ENCODE measurements at places on chromosomes 4 and X.

- DNase-seq = no peak
These were observed 48.4 kb downstream of the ARHGAP10 start for GRCh38 chr4:147780137-147780777.

DNA sequence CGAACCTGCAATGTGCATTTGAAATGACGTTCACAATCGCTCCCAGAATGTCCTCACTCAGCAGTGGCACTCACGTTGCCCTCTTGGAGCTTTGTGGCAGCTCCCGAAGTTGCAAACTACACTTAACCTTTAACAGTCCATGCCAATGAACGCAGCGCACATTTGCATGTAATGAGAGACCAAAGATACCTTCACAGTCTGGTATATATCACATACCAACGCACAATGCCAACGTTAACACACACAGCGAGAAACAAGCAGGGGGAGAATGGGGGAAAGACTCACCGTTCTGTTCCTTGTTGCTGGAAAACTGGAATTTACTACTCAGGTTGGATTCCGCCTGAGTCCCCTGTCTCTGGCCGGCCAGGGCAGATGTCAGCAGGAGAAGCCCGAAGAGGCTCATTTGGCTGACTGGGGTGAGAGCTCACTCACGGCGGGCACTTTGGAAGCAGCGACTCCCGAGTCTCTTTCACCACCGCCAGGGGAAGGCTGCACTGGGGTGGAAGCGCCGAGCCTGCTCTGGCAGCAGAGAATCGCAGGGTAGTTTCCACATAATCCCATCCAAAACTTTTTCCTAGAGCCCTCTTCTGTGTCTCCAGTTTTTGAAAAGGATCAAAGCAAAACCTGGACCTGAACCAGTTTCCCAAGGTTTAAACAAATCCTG, 966 bp downstream of the PDGFC start:
- DNase-seq = no peak

DNA sequence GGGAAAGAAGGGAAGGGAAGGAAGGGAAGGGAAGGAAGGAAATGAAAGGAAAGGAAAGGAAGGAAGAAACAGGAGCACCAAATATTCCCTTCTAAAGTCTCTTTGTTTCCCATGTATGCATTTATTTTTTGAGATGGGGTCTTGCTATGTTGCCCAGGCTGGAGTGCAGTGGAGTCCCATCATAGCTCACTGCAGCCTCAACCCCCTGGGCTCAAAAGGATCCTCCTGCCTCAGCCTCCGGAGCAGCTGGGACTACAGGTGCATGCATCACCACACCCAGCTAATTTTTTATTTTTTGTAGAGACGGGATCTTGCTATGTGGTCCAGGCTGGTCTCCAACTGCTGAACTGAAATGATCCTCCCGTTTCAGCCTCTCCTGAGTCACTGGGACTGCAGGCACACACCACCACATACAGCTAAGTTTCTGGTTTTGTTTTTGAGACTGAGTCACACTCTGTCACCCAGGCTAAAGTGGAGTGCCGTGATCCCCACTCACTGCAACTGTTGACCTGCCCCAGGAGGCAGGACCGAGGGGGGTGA, 102.8 kb downstream of the CRLF2 start:
- no peak for DNase-seq

DNA sequence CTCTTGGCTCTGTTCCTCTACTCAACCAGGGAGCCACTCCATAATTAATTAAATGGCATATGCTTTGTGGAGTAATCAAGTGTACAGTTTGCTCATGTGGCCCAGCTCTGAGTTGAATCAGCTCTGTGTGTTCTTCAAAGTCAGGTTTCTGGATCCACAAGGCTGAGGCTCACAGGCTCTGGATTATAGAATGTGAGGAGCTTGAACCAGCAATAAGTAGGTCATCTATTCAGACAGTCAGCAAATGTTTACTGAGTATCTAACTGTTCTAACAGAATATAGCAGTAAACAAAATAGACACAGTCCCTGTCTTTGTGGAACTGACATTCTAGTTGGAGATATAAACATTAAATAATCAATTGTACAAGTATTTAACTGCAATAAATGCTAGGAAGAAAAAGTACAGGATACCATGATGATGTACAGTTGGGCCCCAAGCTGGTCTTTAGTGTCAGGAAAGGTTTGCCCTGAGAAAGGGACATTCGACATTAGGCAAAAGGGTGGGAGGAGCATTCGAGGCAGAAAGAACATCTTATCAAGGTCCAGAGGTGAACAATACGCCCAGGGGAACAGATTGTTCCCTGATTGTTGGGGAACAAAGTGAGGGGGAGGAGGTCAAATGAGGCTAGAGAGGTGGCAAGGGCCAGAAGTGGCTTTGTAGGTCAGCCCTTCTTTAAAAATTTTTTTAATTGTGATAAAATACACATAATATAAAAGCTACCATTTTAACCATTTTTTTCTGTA, 20.5 kb upstream of the TSR2 start:
- DNase-seq = no peak

- DNase-seq = no peak
These were observed 89.7 kb downstream of the DOCK11 start for GRCh38 chrX:118585296-118585695.

GRCh38 chr4:86657910-86658309, 63.8 kb downstream of the PTPN13 start:
- no peak for DNase-seq

DNA sequence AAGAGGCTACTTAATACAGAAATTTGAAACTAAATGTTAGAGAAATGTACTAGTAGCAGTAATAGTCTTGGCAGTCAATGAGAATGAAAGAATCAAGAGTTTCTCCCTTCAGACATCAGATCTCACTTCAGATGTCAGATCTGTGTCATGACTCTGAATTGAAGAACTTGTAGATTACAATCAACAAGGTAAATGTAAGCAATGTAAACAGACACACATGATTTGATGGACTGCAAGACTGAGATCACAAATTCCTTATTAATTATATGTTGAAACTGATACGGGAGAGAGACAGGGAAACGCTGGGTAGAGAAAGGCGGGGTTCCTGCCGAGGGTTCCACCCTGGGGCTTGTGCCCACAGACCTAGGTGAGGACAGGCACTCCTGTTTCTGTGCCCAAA, 65.5 kb upstream of the HHIP start:
- no peak for DNase-seq

DNA sequence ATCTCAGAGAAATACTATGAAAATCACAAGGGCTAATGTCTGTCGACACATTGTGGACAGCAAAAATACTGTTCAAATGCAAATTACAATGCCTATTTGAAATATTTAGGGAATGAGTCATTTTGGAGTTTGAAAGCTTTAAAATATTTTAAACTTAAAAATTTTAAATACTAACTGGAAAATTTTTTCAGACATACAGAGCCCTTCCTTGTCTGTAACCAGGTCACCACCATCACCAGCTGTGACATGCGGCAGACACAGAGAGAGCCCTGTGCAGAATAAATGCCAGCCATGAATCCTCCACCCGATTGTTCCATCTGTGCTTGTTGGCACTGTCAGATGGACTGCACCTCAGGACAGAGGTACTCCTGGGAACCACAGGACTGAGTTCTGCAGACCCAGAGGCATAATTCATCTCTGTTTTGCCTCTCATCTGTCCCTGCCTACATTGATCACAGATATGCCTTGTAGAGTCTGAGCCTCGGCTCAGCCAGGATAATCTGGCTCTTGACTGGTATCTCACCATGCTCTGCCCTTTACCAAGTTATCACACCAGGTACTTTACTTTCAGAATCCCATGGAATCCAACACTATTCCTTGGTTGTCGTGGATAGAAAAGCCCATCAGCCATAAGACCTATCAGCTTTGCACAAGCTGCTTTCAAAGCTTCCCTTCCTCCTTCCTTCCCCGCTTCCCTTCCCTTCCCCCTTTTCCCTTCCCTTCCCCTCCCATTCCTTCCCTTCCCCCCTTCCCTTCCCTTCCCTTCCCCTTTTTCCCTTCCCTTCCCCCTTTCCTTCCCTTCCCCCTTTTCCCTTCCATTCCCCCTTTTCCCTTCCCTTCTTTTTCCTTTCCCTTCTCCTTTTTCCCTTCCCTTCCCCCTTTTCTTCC, 67.2 kb downstream of the TBC1D9 start:
- peak; percentile 4 for DNase-seq

- DNase-seq = no peak
These were observed 294.7 kb downstream of the NAF1 start for GRCh38 chr4:162871990-162872389.

- no peak for DNase-seq
These were observed 13.8 kb downstream of the USP46 start for GRCh38 chr4:52645300-52645699.

GRCh38 chr4:37968747-37969146, 8.5 kb downstream of the PTTG2 start:
- DNase-seq = no peak

DNA sequence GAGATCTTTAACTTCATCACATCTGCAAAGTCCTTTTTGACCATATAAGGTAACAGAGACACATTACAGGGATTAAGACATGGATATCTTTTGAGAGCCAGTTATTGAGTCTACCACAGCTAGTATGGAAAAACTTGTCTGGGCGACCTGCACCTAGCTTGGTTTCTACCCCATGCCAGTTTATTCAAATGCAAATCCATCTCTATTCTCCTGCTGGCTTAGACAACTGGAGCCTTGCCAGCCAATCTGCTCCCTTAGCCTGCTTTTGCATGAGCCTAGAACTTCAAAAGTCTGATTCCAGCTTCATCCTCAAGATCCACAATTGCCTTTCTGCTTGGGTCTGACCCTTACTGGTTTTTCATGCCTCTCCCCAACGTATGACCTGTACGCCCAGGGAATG, 212.0 kb upstream of the AFF2 start:
- DNase-seq = no peak

DNA sequence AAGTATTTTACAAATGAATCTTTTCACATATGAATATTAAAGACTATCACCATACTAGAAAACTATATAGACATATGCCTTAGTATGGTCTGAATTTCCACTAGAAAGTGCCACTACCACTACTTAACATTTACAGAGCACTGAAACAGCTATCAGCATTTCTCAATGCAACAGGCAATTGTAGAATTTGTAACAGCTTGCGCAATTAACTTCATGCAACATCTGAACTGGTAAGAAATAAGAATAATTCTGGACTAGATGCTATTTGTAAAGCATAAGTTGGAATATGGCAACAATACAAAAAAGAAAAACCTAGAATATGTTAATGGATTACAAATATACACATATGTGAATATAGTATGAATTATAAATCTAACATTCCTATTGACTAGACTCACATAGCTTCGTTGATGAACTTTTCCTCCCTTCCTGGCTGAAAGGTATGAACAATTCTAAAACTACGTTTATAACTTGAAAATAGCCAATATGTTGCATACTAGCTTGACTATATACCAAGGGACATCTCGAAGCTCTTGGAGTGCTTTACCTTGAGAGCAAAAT, 82.0 kb downstream of the ATP8A1 start:
- no peak for DNase-seq

GRCh38 chr4:81486502-81486901, 14.8 kb upstream of the RASGEF1B start:
- no peak for DNase-seq

- DNase-seq = no peak
These were observed 2.5 kb upstream of the PPM1K start for GRCh38 chr4:88286897-88287296.

DNA sequence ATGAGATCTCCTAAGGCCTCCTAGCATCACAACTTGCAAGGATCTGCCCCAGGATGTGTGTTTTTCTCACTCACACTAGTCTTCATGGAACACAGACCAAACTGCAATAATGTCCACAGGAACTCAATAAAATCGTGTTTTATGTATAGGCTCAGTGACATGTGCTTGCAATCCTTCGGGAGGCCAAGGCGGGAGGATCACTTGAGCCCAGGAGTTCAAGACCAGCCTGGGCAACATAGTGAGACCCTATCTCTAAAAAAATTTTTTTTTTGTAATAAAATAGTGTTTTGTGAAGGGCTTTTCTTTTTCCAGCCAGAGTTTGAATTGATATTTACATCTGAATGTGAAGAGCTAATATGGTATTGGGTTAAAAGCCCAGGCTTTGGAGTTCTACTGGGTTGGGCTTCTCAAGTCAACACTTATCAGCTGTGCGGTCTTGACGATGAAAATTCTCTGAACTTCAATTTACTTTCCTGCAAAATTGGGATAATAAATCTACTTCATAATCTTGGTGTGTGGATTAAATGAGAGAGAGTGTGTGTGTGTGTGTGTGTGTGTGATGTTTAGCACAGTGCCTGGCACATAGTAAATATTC, 38.7 kb upstream of the SETD7 start:
- DNase-seq = no peak

GRCh38 chrX:25124391-25124790, 108.6 kb upstream of the ARX start:
- no peak for DNase-seq

- no peak for DNase-seq
These were observed 200.3 kb upstream of the MAB21L2 start for GRCh38 chr4:150381609-150382008.

- DNase-seq = no peak
These were observed 83.0 kb downstream of the MAML3 start for GRCh38 chr4:140070973-140071372.

DNA sequence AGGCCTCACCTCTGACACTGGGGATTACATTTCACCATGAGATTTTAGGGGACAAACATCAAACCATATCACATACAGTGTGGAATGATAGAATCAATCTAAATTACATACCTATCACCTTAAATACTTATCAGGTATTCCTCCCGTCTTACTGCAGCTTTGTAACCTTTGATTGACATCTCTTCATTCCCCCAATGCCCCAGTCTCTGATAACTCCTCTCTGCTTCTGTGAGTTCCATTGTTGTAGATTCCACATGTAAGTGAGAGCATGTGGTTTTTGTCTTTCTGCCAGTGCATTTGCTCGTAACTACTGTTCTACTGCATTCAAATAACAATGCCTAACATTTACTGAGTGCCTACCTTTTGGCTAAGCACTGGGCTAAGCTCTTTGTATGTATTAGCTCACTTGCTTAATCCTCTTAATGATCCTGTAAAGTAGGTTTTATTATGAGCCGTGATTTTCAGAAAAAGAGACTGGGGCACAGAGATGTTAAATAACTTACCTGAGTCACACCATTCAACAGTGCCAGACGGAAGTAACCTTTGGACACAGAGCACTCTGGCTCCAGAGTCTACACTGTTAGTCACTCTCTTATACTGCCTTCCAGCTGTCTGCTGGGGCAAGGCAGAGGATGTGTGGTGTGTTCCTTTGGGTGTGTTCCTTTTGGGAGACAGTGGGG, 63.7 kb upstream of the ESX1 start:
- no peak for DNase-seq

- DNase-seq = no peak
These were observed 8.8 kb upstream of the NKX1-1 start for GRCh38 chr4:1414831-1415680.

- no peak for DNase-seq
These were observed 505.4 kb upstream of the FAM241A start for GRCh38 chr4:111639876-111640275.

GRCh38 chr4:136369073-136369472, 1163.2 kb downstream of the PCDH18 start:
- DNase-seq = no peak

All from NCI-H1694 treated with DMSO at 0.1 percent for 48 hours (cell line).